Stimulated activated CD8-positive, alpha-beta memory T cell treated with anti-CD3 and anti-CD28 coated beads, Interleukin-7, amount 100 ng/mL, for 4 hours (primary cell): ENCODE measurements at places on chromosomes 5 and 9.

- no peak for DNase-seq
Measured at GRCh38 chr5:143760131-143760505, 51.8 kb upstream of the HMHB1 start.

GRCh38 chr9:129317179-129318011, 139.3 kb upstream of the IER5L start:
- no peak for DNase-seq

DNA sequence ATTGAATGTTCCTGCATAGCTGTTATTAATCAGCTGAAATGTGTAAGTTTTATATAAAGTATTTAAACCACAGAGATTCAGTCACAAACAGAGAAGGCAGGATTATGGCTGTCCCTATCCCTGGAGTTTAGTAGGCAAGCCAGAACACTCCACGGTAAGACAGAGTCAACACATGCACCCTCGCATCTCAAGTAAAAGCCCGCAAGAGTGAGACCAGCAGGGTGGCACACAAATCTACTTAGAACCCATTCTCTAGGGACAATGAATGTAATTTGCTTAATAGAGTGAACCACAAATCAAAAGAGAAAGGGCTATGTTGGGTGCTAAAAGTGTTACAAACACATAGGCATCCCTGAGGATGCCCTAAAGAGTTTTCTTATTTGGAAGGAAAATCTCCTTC, 35.1 kb downstream of the LPAR1 start:
- no peak for DNase-seq

DNA sequence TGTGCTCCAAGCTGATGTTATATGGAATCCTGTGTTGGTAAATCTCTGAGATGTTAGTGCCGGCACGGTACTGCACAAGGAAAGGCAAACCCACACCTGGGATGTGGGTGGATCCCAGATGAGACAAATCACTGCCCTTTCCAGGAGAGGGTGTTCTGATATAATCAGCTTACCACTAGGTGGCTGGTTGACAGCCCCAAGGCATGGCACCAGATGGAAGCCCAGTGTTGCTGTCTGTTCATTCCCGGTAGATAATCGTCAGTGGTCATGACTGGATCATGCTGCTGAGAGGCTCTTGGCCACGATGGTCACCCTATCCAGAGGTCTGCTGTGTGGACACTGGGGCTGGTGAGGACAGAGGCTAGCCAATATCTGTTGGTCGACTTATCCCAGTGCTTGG, 184.0 kb downstream of the CACNA1B start:
- no peak for DNase-seq

GRCh38 chr9:5554254-5554653, 43.9 kb downstream of the PDCD1LG2 start:
- DNase-seq, result no peak
